ENCODE measurements at places on chromosomes 5 and 9.

- peak; percentile 58 for DNase-seq
Measured at GRCh38 chr9:72271613-72272478, 93.2 kb downstream of the ZFAND5 start.

DNA sequence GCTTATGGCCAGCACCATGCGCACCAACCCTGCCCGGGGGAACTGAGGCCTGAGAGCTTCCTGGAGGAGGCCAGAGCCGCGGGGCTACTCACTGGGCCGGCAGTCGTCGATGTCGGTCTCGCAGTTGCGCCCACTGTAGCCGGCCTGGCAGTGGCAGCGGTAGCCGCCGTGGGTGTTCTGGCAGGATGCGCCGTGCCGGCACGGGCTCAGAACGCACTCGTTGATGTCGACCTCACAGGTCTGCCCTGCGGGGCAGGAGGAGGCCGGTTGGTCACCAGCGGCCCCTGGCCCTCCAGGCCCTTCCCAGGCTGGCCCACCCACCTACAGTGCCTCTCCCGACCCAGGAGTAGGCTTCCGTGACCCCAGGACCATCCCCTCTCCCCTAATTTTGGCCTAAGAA is 27.7 kb upstream of the SEC16A start:
- no peak for DNase-seq

DNA sequence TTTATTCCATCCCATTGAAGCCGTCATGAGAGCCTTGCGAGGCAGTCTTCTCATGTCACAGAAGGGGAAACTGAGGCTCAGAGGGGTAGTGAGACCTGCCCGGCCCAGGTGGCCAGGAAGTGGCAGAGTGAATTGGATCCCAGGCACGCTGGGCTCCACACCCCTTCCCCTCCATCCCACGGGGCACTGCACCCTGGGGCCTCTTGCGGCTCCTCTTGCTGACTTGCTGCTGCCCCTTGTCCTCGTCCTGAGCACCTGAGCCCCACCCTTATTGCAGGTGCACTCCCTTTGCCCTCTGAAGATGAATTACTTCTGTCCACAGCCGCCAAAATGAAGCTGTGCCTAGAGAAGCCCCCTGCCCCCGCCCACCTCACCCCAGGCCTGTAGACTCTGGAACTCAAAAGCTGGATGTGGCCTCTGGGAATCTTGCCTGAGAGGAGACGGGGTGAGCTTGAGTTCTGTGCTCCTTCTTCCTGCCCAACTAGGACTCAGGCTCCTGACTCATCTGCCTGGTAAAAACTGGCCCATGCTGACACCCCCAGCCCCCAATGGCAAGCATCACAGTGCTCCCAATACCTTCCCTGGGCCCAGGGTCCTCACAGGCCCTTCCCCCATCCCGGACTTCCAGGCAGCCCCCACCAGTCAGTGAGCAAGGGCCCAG is 6.4 kb downstream of the NEURL1B start:
- DNase-seq, result no peak

- DNase-seq, result no peak
Measured at GRCh38 chr9:2414465-2414864, 207.1 kb upstream of the VLDLR start.

DNA sequence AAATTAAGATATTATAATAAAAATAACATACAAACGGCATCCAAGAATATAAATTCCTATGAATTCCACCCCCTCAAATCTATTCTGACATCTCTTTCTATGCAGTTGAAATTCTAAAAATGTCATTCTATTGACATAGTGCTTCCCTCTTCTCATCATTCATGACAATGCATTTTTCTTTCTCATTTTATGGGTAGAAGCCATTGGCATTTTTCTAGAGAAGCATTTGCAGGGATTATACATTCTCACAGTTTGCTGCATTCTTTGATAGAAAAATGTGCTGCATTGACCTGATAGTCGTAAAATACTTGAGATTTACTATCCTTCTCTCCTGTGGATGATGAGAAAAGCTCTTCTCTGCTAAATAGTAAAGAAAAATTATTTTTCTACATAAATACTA is 760.9 kb upstream of the ACO1 start:
- DNase-seq, result no peak

- no peak for DNase-seq
Measured at GRCh38 chr5:169286572-169287300, 14.2 kb downstream of the SLIT3 start.

DNA sequence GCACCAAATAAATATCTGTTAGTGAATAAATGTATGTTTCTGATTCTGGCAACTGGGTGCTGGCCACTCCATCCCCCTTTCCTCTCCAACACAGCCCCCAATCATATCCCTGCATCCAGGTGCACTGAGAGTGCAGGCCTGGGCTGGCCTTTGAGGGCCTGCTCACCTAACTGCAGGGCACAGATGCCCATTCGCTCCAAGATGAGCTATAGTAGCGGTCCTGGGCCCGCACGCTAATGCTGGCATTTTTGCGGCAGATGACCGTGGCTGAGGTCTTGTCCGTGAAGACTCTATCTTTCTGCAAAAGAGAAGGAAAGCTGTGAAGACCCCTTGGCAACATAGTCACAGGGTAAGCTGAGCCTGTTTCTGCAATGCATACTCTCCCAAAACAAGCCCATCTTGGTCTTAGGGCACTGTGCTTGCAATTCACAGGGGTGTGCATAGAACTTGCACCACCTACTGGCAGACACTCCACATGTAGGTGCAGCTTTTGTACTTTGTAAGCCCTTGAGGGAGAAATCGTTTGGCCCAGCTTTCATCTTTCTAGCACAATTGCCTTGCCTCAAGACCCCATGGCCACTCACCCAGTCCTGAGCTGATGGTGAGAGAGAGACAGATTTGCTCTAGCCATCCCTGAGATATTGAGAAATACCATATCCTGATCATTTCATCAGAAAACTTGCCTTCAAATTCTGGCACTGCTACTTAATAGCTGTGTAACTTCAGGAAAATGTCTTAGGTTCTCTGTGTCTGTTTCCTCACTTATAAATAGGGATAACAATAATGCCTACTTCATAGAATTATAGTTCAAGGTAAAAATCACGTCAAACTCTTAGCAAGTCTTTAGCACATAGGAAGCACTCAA is 13.5 kb downstream of the IL12B start:
- DNase-seq, result peak; percentile 52

GRCh38 chr5:142215915-142216681 is 107.5 kb downstream of the NDFIP1 start:
- DNase-seq, result no peak

DNA sequence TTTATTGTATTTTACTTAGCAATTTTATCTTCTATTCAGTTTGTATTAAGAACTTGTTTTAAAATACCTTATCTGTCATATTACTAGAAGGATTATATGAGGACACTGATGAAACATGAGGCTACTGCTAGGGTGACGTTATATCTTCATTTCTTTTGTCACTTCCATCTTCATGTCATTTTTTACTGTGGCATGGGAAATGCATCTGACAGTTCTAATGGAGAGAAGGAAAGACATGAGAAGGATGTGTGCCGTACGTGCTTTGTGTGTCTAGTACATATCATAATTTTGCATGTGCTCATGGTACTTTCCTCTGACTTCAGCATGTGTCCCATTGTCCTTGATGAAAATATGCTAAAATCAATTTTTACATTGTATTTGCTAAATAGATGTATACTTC is 258.2 kb downstream of the PTPRD start:
- no peak for DNase-seq

DNA sequence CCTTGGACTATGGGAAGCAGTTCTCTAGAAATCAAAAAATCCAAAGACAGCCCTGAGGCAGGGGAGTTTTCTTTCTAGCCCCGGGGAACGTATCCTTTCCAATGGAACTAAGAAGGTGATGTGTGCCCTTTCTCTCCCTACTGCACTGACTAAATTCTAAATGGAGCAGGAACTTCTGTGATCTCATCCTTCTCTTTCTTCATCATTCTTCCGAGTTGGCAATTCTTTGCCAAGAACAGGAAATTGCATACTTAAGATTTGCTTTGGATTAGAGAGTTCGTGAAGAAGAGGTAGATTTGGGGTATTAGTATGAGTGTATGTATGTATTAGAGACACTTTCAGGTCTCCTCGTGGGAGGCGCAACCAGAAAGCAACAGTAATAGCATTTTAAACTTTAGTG is 178.0 kb upstream of the PIK3R1 start:
- DNase-seq, result no peak

GRCh38 chr9:70079417-70080037 is 35.9 kb downstream of the MAMDC2 start:
- DNase-seq, result no peak

- no peak for DNase-seq
Measured at GRCh38 chr9:86751207-86751606, 196.1 kb downstream of the GAS1 start.

- DNase-seq, result peak; percentile 10
Measured at GRCh38 chr5:139246394-139246793, 47.1 kb upstream of the MATR3 start.

DNA sequence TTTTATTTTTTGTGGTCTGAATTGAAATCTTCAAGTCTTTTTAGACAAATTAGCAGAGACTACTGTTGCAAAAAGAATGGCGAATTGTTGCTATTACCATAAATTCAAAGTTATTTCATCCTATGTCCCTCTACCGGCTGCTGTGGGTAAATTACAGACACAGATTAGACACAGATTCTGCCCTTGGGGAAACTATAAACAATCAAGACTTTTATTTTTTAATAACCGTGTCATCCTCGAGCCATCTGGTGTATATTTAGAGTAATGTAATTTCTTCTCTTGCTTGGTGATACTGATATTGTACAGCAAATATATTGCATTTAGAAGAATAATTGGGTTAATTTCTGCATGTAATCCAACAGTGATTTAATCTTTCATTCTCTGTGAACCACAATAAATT is 228.0 kb upstream of the ADAMTSL1 start:
- no peak for DNase-seq

DNA sequence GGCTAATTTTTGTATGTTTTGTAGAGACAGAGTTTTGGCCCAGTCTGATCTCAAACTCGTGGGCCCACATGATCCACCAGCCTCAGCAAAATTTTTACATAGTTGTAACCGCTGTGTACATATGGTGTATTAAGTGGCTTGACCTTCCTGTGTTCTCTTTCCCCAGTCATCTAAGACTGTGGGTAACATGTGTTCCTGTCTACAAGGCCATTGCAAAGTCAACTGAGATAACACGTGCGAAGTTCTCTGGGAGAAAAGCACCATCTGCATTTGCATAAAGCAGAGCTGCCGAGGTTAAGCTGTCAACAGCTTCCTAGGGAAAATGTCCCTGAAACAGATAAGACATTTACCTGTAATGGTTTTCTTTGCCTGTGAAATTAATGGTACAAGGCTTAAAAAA is 273.7 kb downstream of the FANCC start:
- no peak for DNase-seq

GRCh38 chr9:133490201-133490681 is 11.3 kb upstream of the SLC2A6 start:
- no peak for DNase-seq

DNA sequence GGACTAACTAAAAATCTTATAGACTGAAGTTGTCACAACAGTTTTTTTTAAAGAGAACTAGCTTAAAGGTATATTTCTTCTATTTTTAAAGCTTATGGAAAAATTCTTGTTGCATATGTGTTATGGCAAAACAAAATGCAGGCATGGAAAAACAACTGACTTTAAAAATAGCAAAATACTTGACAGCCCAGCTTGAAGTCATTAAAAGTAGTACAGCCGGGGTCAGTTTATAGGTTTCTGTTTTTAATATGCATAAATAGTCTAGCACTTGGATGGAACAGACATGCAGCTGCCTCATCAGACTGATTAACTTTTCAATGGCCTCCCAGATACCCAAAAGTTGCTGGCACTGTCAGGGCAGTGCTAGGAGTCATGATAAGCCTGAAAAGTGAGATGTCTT is 22.3 kb upstream of the ARL15 start:
- DNase-seq, result no peak

DNA sequence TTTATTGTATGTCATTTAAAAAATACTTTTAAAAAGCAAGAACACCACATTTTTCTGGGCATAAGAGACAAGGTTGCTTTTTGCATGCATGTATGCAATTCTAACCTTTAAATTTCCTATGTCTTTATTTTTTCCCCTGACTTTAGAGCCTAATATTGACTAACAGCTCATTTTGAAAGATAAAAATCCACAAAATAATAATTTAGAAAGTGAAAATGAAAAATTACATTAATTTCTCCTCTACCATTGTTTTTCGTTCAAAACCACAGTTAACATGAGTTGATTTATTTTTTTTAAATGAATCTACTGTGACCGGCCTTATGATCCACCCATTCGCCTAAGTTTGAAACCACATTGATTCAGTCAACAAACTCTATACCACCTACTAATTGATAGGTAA is 137.5 kb upstream of the CDKN2B start:
- no peak for DNase-seq

DNA sequence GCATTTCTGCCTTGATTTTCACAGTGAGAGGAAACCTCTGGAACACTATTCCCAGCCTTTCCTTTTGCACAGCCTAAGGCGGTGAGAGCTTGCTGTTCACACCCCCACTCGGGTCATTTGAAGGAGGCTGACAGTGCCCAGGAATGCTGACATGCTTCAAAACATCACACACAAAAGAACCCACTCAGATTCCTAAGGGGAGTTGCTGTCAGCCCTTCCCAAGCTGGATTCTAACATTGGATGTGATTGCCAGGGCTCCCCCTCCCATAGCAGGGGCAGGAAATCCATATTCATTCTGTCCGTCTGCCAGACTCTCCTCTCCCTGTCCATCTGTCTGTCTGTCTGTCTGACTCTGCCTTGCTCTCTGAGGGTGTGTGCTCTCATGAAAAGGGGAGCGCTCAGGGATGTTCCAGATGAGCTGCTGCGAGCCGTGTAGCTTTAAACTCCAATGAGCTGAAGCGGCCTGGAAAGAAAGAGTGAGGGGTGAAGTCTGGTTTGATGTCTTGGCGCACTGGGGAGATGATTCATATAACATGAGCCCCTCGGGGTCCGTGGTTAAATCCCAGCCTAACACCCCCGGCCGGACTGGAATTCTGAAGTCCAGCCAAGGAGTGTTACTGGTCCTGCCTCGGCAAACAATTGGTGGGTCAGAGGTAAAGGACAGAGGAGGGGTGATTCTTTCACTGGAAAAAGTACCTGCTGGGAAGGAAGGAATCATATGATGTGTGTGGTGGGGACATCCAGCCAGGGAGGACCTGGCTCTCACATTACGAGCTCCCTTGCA is 517.0 kb downstream of the CCDC171 start:
- DNase-seq, result no peak

- no peak for DNase-seq
Measured at GRCh38 chr5:122182491-122182921, 53.2 kb downstream of the ZNF474 start.

- no peak for DNase-seq
Measured at GRCh38 chr9:76688471-76689238, 75.6 kb upstream of the PCA3 start.

- no peak for DNase-seq
Measured at GRCh38 chr5:137372016-137372772, 126.9 kb downstream of the SPOCK1 start.

DNA sequence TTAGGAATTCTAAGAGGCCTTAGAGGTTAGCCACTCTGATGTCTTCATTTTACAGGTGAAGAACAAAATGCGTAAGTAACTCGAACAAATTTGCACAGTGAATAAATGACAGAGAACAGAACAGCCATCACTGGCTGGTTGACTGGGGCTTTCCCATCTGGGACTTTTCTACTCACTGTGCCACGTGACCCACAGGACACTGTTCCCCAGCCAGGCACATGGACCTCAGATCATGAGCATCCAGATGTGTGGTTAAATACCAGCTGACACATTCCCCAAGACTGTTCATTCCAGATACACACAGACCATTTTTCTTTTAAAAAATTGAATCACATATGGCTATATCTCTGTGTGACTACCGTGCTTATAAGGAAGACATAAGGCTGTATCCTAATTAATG is 25.8 kb upstream of the MED10 start:
- no peak for DNase-seq

GRCh38 chr5:113989278-113989912 is 372.5 kb upstream of the KCNN2 start:
- DNase-seq, result no peak
